Iris pigment epithelial cell (primary cell): ENCODE measurements at places on chromosomes 5 and 9.

GRCh38 chr9:5949103-5949699 lies 58.5 kb downstream of the MLANA start:
- peak; percentile 36 for DNase-seq

DNA sequence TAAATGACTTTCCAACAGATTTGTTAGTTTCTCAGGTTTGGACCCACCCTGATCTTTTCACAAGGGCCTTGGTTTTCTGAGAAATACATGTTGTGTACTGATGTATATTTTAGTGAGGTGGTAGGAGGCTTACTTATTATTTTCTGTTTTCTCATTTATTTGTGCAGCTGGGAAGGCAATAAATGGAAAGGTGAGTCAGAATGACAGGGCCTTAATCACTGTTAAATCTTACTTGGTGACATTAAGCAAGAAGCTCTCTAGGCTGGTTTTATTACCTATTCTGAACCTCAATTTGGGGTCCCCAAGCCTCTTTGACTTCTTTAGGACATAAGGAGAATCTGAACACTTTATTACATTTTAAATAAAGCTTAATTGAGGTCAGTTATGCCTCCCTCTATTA lies 214.0 kb upstream of the DAB2 start:
- DNase-seq, result no peak

GRCh38 chr5:180627386-180628120 lies 21.8 kb downstream of the FLT4 start:
- DNase-seq, result no peak

DNA sequence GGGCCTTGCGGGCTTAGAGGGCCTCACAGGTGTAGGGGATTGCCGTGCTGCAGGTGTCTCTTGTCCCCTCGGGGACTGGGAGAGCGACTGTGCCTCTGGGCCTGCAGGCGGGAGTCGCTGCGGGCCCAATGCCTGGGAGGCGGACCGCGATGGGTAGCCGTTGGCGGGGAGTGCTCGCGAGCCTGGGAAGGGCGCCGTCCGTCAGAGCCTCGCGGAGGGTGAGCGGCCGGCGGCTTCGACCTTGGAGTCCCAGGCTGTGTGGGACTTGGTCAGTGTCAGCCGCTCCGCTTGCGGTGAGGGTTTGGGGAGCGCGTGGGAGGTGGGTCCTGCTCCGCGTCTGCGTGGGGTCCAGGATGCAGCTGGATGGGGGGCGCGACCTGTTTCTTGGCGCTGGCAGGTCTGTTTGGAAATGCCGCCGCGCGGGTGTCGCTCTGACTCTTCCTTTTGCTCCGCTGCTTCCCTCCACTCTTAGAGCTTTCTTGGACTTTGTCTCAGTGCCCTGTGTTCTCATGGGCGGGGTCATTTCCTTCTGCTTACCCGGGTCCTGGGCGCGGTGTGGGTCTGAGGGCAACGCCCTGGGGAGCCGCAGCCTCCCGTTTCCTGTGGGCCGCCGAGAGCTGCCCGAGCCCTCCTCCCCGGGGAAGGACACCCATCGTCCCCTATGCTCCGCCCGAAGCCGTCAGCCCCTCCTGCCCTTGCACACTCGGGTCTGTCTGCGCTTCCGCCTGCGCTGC lies 88.9 kb upstream of the CACNA1B start:
- DNase-seq, result no peak

DNA sequence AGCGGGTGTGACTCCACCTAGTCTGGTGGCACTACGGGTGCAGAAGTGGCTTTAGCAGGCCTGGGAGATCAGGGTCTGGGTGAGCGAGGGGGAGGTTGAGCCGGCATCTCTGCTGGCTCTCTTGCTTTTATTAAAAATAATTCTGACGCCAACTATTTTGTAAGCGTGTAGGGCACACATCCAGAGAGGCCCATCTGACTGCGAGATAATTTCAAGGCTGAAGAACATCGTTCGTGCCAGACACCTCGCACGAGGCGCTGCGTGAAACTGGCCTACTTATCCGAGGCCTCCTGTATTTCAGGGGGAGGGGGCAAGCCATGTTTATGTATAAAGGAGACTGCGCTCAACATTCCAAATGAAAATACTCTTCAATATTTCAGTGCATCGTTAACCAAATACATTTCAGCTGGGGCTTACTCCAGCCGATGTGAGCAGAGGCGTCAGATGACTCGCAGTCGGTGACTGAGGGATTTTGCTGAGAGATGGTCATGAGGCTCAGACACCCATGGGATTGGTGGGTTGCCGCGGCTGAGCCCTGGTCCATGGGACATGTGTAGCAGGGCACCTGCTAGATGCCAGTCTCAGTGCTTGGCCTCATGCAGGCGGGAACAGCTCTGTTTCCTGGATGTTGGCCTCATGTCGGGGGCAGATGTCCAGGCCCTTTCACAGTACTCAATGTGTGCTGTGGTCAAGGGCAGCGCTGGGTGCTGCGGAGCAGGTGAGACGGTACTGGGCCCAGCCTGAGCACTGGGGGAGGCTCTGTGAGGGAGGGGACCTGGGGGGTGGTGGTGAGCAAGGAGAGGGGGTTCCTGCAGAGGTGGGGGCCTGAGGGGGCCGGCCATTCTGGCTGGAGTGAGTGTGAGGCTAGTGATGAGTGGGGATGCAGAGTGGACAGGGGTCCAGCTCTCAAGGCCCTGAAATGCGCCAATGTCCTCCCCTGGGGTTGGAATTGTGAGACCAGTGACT lies 201.5 kb downstream of the DAB2IP start:
- no peak for DNase-seq

DNA sequence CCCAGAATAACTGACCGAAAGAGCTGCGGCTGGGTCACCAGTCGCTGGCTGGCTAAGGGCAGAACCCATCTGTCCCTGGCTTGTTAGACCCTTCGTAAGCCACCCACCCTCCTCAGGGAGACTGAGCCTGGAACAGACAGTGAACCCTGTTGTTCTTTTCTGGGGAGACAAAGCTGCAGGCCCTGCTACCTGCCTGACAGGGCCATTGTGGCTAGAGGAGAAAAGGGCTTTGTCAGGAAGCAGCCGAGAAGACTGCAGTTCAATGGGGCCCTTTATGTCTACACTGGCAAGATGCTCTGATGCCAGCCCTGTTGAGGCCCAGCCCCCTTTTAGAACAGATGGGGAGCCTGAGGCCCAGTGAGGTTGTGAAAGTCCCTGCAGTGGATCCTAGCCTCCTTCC lies 3.7 kb upstream of the NIPAL4 start:
- no peak for DNase-seq

DNA sequence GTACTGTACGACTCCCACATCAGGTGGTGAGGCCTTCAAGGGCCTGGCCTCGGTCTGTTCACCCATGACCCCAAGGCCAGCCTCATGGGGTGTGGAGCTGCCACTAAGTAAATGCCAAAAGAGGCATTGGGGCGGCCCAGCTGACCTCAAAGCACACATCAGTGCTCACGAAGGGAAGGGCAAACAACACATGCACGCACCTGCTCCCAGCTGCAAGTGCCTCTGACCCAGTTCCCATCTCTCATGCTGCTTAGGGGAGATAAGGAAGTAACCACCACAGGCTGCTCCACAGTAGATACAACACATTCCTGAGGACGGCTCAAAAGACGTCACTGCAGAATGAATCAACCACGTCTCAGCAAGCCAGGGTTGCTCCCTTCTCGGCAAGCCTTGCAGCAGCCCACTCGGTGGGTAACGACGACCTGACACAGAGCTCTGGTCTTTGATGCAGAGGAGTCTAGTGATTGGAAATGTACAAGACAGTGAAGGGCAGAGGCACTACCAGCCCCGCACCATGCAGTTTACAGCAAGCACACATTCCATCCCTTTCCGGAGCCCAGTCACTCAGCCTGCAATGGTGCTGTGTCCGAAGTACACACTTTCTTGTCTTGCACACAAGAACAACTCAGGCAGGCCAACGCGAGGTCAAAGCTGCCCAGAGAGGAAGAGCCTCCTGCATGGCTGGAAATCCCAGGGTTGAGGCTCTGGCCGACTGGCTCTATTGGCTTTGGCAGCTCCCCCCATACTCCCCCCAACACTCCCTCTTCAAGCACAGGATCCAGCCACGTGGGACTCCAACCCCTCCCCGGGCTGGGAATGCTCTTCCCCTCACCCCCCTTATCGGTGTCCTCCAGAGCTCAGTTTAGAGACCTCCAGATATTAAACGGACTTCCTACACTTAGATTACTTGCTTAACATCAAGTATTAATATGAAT lies 31.8 kb downstream of the FABP6 start:
- DNase-seq, result peak; percentile 99

GRCh38 chr5:142248853-142249462 lies 75.9 kb downstream of the SPRY4 start:
- peak; percentile 16 for DNase-seq

- DNase-seq, result peak; percentile 5
Measured at GRCh38 chr5:133881576-133882388, 86.6 kb downstream of the C5orf15 start.

- DNase-seq, result no peak
Measured at GRCh38 chr5:78958672-78959445, 26.3 kb downstream of the ARSB start.

GRCh38 chr9:108834959-108835665 lies 20.7 kb downstream of the ACTL7B start:
- DNase-seq, result peak; percentile 27

DNA sequence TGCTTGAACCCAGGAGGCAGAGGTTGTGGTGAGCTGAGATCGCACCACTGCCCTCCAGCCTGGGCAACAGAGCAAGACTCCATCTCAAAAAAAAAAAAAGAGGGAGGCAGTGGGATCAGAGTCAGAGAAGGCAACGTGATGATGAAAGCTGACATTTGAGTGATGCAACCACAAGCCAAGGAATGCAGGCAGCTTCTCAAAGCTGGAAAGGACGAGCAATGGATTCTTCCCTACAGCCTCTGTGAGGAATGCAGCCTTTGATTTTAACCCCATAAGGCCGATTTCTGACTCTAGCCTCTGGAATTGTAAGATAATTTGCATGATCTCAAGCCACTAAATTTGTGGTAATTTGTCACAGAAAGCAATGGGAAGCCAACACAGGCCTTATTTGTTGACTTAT lies 9.8 kb downstream of the TGFBI start:
- DNase-seq, result peak; percentile 64

DNA sequence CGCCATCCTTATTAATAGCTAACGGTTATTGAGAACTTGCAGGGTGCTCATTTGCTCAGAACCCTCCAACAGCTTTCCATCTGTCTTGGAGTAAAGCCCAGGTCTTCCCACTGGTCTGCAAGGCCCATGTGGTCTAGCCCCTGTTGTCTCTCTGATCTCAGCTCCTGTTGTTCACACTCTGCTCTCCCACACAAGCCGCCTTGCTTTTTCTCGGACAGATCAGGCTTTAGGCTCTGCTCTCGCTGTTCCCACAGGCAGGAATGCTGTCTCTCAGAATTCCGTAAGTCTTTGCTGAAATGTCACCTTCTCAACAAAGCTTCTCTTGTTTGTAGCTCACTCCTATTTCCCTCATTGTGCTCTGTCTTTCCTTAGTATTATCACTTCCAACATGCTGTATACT lies 34.3 kb downstream of the GPR107 start:
- DNase-seq, result no peak

DNA sequence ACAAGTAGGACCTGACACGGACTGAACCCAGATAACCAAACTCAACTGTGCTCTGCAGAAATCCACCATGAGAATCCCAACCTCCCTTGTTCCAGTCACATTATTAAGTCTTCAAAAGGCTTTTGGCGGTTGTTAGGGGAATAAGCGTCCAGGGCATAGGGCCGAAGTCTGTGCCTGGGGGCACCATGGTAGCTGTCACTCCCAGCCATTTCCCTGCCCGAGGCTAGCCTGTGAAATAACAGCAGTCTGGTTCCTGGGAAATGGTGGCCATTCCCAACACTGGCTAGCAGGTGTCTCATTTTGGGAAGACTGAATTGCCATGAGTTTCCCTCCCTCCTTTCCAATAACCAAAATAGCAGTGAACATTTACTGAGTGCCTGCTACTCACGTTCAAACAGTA lies 122.2 kb downstream of the CRB2 start:
- no peak for DNase-seq

DNA sequence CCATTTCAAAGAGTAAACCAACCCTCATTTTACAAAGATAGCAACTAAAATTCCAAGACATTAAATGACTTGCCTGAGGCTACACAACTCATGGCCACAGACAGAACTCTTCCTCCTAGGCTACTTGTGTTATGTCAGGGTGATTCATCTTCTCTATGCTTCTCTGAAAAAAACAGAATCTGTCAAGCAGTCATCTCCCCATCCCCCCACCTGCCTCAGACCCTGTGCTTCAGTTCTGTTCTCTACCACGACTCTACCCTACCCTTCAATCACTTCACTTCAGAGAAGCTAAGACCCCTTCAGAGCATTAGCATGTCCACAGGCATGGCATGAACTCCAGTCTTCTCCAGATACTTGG lies 277.7 kb upstream of the PTGER4 start:
- DNase-seq, result peak; percentile 82
